MM.1S (cell line): ENCODE measurements at places on chromosomes 2 and 18.

GRCh38 chr2:147567136-147567535, 277.7 kb upstream of the ACVR2A start:
- DNase-seq, result no peak

DNA sequence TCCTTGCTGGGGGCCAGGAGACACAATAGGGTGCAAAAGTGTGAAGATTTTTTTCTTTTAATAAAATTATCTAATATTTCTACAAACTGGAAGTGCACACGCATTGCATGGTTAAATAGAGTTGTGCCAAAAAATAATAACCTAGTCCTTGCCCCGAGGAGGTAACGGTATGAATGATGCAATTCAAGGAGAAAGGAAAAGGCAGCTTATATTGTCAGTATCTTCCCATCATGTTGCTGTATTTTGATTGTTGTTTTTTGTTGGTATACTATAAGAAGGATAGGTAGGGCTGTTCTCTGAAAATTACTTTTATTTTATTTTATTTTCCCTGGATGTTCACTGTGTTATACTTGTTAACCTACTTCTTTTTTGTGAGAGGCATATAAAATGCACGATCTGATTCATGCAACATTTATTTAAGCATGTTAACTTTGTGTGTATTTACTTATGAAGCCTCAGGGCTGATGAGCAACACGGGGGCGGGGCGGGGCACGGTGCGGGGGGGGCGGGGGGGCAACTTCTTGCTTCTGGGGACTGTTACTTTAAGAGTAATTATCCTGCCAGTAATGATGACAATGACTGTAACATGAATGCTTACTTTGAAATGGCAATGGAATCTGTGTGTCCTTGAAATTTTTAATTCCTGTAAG, 118.6 kb downstream of the AQP4 start:
- no peak for DNase-seq

- DNase-seq, result no peak
Measured at GRCh38 chr18:6352275-6352674, 62.4 kb downstream of the L3MBTL4 start.

DNA sequence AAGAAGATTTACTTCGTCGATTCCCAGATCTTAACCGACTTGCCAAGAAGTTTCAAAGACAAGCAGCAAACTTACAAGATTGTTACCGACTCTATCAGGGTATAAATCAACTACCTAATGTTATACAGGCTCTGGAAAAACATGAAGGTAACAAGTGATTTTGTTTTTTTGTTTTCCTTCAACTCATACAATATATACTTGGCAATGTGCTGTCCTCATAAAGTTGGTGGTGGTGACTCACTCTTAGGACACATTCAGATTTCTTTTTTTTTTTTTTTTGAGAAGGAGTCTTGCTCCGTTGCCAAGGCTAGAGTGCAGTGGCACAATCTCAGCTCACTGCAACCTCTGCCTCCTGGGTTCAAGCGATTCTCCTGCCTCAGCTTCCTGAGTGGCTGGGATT, 26.8 kb downstream of the MSH2 start:
- no peak for DNase-seq

DNA sequence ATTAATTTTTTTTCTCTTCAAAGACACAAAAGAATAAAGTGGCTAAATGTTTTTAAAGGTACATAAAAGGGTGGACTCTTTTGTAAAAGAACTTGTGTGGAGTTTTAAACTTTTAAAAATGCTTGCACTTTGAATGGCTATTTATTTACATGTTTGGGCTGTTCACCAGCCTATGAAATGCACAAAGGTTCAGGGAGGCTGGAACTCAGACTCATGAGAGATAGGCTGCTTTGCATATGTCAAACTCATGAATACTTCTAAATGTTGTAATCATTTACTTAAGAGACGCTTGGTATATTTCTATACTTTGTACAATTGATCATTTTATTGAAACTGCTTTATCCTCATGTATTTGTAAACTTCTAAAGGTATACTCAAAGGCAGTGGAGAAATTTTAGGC, 79.9 kb downstream of the ZEB2 start:
- no peak for DNase-seq

DNA sequence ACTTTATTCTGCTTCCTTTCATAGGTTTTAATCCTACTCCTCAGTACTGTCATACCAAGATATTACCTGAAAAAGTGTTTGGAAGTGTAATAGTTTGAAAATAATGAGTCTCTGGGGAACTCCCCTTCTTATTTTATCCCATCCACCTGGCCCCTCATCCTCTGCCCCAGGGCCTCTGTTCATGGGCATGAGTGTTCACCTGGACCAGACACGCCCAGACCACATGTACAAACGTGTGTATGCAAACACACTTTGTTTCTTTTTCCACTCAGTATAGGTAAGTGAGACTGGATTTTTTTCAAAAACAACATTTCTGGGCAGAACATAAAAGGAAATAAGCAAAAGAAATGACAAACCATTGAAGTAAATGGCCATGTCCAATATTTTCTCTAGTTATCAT, 62.1 kb upstream of the THSD7B start:
- DNase-seq, result no peak

DNA sequence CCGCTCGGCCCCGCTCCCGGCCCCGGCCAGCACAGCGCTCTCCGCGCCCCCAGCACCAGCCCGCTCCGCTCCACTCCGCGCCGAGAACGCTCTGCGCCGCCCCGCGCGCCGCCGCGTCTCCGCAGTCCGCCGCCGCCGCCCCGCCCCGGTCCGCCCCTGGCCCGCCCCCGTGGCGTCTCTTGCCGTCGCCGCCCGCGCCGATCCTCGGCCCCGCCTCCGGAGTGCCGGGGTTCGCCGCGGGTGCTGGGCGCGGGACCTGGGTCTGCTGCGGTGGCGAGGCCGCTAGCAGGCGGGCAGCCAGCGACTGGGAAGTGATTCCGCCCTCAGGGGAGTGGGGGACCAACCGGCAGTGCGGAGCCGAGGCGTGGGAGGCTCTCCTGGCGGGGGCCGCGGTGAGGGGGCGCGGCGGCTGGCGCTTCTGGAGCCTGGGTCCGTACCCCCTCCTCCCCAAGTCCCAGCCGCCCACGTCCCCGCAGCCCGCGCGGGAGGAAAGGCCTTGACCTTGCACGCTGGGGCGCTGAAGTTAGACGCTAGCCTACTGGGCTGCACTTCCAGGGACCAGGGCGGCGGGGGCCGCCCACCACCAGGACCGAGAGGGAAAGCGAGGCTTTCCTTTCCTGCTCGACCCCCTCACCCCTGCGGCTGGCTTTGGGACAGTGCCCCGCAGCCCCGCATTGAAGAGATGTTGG, at the start of gene HS6ST1:
HS6ST1 (minus strand) TSS at position 93 of the 689 bp plus-strand sequence. CDS start 305 bp downstream, outside the sequence.
- peak; percentile 85 for DNase-seq

GRCh38 chr2:227500301-227500630, 28.3 kb downstream of the AGFG1 start:
- no peak for DNase-seq

GRCh38 chr2:166959556-166959955, 71.3 kb downstream of the XIRP2 start:
- no peak for DNase-seq

DNA sequence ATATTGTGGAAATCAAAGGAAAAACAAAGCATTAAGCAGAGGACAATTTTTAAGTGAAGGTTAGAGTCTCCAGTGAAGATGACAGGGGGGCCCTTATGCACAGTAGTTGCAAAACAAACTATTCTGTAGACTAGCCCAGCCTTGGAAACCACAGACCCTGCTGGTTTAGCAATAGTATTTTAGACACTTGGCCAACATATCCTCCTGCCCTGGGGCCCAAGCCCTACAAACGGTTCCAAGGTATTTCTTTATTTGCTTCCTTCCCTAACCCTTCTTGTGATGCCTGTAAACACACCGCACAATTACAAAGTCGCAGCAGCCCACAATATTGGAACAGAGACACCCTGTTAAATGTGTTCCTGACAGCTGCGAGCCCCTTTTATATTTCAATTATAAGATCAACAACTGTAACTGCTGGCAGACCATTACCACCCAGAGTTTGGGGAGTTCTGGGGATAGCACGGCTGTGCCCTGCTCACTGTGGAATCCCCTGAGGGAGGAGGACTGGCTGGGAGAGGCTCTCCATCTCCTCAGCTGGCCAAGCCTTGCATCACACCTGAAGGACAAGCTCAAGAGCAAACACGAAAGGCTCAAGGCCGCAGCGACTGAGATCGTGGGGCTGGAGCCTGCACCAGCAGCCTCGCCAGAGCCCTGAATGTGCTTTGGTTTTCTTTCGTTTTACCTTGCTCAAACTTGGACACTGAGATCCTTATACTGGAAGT, 282.2 kb upstream of the ATP5MC3 start:
- DNase-seq, result no peak

DNA sequence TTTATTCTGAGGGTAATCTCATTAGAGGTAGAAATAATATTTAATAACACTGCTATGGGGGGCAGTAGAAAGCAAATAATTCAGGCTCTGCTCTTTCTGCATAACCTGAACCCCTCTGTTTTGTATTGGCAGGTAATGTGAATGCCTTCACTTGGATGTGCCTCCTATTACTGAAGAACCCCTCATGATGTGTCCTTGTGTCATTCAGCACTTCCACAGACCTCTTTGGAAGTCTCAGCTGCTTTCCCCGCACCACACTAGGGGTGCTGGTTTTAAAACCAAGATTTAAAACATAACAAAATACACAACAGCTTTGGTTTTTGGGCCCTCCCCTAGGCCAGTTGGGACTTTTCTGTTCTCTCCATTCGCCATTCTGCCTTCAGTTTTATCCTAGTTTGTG, 281.7 kb upstream of the MC4R start:
- DNase-seq, result no peak

GRCh38 chr2:120238728-120239487, 13.7 kb upstream of the RALB start:
- DNase-seq, result no peak

DNA sequence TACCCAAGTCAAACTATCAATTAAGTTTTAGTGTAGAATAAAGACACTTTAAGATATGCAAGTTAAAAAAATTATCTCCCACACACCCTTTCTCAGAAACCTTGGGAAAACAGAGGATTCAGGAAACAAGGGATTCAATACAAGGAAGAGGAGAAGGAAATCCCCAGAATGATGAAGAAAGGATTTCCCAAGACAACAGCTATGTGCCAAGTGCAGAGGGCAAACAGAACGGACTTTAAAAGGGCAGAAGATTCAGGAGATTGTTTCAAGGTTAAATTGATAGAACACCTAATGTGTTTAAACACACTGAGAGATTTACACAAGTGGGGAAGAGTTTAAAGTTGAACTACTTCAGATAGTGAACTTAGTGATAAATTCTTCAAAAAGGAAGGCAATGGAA, 71.5 kb upstream of the EPAS1 start:
- no peak for DNase-seq

GRCh38 chr2:138620431-138620830, 118.9 kb downstream of the SPOPL start:
- no peak for DNase-seq

DNA sequence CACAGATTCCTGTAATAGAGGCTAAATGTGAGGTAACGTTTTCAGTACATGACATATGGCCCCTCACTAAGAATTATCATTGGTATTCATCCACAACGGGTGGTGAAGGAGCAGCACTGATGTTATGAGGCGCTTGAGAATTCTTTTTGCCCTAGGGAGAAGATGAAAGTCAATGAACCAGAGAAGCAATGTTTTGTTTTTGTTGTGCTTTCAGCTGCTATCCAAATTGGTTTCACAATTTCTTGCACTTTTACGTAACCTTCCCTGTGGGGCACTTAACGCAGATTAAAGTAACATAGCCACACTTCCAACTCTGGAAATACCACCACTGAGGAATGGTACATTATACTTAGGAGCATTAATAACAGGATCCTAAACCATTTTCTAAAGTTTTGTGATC, 13.3 kb upstream of the CCDC85A start:
- DNase-seq, result no peak

DNA sequence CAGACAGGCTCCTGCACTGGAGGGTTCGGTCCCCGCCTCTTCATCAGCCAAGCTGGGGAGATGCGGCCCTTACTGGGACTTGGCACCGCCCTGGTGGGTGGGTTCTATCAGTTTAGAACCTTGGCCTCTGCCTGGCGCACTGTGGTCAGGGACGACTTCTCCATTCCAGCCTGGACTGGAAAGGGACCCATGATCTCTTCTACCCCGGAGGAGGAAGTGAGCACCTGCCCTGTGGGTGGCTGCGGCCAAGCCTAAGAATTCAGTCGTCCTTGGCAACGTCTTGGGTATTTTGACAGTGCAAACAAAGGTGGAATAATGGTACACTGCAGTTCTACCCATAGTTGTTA, 106.9 kb upstream of the CD302 start:
- peak; percentile 67 for DNase-seq

GRCh38 chr2:63878486-63878885, 36.8 kb downstream of the UGP2 start:
- DNase-seq, result no peak

DNA sequence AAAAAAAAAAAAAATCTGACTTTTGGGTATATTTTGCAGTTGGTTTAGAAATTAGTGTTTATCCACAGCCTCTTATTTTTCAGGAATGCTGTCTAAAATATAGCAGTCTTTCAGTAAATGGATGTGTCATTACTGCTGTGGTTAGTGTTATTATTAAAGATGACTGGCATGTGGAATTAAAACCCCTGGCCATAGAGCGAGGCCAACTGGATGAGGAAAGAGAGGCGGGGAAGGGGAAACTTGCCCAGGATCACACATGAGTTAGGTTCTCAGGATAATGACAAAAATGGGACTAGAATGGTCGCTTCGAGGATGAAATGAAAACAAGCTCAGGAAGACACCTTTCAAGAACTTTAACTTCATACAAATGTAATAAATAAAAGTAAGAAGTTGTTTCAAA, 57.4 kb upstream of the APCDD1 start:
- no peak for DNase-seq

GRCh38 chr2:57407772-57408201, 638.8 kb upstream of the VRK2 start:
- DNase-seq, result no peak

DNA sequence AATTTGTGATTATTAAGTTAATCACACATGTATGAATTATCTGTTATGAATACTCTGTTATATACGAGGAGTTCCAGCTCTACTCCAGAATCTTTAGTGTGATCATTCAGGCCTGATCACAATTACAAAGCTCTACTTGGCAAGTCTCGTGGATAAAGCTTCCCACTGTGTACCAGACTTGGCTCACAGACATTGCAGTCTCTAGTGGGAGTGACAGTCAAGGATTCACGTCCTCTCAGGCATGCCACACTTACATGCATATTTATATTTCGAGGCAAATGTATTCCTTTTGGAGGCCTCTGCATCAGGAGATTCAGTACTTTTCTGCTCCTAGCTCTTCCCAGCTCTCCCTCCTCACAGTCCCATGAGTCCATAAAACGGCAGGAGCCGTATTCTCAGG, 403.4 kb upstream of the CDH7 start:
- DNase-seq, result no peak

GRCh38 chr18:53408271-53408670, 816.2 kb downstream of the MBD2 start:
- no peak for DNase-seq

- DNase-seq, result no peak
Measured at GRCh38 chr2:175842996-175843395, 159.1 kb downstream of the LNPK start.

DNA sequence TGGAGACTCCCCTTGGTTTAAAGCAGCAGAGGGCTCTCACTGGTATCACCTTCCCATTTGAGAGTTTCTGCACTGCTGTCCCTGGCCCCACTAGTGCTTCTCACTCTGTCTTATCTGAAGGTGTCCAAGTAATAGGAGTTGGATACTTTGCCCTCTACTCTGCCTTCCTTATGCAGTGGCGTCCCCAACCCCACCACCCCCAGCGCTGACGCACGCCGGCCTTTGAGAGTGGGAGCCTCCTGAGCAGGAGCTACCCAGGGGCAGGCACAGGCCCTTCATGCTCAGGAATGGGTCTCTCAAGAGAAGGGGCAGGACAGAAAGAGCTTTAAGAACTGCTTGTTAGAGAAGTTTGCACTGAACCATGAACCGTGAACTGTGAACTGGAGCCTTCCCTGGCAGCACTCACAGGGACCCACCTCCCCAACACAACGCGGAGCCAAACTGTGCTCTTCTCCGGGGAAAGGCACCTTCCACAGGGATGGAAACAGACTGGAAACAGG, 3.3 kb downstream of the CIB4 start:
- no peak for DNase-seq
